ENCODE measurements at places on chromosomes 12 and 14. TPM values are rescaled to one million over a fixed set of nuclear protein-coding genes. Genes with fewer than 3 reads are reported as not detected.

DNA sequence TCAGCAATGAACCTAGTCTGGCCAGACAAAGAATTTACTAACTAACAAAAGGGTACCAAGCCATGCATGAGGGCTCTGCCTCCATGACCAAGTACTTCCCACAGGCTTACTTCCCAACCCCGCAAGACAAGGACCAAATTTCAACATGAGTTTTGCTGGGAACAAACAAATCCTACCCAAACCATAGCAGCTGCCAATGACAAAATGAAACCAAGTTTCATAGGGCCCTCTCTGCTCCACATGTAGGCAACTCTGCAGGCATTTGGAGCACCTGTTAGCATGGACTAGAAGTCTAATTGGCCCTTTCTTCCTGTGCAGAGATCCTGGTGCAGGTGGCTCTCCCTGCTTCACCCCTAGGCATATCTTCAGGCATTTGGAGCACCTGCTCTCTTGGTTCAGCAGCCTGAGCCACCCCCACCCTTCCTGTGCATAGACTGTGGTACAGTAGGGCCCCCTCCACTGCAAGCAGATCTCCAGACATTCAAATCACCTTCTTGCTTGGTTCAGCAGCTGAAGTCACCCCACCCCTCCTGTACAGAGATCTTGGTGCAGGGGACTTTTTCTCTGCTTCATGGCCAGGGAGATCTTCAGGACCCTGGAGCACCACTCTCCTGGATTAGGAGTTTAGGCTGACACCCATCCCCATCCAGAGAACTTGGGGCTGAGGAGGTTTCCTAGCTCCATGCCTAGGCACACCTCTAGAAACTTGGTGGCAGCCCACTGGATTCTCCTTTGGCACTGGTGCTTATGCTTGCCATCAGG, 308.7 kb downstream of the RPAP3 start:
- DNase-seq: no peak

DNA sequence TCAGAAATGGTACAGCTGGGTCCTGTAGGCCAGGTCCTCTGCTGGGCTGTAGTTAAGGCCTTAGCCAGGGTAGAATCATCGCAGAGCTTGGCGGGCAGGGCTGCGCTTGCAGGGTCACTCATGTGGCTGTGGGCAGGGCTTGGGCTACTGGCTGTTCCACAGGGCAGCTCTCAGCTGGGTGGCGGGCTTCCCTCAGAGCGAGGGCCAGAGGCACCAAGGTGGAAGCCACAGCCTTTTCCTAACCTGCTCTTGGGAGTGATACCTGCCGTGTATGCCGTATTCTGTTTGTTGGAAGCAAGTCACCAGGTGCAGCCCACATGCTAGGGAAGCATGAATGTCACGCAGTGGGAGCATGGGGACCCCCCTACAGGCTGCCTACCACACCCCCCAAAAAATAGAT, 69.8 kb upstream of the RIN3 start:
- no peak for DNase-seq

The CHGA gene
- total RNA-seq: 0.72 TPM

GRCh38 chr12:57435293-57435692, 709 bp downstream of the INHBC start:
- peak; percentile 54 for DNase-seq

GRCh38 chr12:15526033-15526432, 203.7 kb downstream of the PTPRO start:
- no peak for DNase-seq
